Stimulated activated CD8-positive, alpha-beta memory T cell treated with anti-CD3 and anti-CD28 coated beads, Interleukin-7, amount 100 ng/mL, for 48 hours (primary cell): ENCODE measurements at places on chromosomes 6 and 20.

DNA sequence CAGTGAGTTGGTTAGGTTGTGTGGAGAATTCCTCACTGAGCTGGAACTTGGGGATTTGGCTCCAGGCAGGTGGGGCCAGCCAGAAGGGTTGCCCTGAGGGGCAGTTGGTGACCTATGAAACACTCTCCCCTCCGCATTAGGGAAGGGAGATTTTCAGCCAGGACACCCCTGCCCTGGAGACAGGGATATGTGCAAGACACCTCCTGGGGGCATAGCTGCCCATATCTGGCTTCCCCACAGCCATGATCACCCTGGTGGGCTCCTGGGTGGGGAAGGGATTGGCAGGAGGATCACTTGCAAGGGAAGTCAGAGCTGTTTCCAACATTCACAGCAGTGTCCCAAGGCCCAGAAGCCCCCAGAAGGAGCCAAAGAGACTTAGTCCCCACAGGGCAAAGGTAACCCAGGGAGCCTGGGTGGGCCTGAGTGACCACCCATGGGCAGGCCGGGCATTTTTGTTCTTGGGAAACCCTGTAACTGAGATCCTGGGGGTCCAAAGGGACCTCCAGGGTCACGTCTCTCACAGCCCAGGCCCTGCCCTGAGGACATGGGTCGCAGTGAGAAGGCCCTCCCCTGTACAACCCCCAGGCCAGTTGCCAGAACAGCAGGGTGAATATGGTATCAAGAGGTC, 145.8 kb downstream of the MRPL14 start:
- DNase-seq = no peak

DNA sequence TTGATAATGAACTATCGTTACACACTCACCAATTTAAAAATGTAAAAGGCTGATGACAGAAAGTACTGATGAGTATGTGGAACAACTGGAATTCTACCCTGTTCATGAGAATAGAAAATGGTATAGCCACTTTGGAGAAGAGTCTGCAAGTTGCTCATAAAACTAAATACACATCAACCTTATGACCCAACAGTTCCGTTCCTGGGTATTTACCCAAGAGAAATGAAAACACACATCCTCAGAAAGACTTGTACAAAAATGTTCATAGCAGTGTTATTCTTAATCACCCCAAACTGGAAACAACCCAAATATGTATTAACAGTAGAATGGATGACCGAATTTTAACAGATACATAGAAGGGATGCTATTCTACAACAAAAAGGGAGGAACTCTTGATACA, 145.7 kb upstream of the LRFN2 start:
- no peak for DNase-seq

DNA sequence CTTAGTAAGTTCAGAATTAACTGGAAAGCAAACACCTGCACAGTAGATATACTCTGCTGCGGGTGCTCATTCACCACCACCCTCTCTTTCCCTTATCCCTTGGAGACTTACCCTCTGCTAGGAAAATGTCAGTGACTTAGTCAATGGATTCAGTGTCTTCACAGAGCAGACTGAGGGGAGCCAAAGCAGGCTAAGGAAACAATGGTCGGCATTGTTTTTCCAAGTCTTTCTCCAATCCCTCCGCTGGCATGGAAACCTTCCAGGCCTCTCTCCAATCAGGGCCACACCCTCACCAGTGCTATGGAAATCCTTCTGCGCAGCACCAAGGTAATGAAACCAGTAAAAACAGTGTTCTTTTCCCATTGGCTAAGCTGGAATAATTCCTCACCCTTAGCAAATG, 531.2 kb downstream of the TFAP2B start:
- DNase-seq = no peak

GRCh38 chr6:45421709-45422502, 44.2 kb upstream of the SUPT3H start:
- DNase-seq = peak; percentile 40

GRCh38 chr20:63082939-63083735, 76.4 kb upstream of the BHLHE23 start:
- no peak for DNase-seq

DNA sequence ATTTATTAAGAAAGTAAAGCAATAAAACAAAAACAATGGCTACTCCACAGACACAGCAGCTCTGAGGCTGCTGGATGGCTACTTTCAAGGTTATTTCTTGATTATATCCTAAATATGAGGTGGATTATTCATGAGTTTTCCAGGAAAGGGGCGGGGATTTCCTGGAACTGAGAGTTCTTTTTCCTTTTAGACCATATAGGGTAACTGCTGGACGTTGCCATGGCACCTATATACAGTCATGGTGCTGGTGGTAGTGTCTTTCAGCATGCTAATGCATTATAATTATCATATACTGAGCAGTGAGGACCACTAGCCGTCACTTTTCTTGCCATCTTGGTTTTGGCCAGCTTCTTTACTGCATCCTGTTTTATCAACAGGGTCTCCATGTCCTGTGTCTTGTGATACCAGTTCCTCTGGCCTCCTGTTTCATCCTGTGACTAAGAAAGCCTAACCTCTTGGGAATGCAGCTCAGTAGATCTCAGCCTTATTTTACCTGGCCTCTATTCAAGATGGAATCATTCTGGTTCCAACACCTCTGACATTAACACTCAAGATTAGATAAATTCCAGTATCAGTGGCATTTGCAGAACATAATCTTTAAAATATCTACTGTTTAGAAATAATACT, 32.3 kb upstream of the TRDN start:
- no peak for DNase-seq

DNA sequence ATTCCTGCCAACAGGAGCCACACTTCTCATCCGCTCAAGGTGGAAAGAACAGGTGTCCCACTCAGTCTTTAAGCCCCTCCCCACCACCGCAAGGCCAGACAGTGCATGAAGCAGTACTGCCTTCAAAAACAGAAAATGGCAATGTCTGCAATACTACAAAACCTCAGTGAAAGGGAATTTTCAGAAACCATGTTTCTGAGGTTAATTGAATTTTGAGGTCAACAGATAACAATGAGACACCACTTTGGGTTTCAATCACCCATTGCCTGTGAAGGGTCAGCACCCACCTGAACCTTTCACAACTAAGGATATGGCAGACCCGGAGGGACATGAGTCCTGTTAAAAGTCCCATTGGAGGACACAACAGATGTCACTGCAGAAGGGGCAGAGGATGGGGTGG, 13.0 kb downstream of the ZC3H12D start:
- no peak for DNase-seq

- peak; percentile 87 for DNase-seq
These were observed 108.4 kb downstream of the RTN4IP1 start for GRCh38 chr6:106520711-106521401.

DNA sequence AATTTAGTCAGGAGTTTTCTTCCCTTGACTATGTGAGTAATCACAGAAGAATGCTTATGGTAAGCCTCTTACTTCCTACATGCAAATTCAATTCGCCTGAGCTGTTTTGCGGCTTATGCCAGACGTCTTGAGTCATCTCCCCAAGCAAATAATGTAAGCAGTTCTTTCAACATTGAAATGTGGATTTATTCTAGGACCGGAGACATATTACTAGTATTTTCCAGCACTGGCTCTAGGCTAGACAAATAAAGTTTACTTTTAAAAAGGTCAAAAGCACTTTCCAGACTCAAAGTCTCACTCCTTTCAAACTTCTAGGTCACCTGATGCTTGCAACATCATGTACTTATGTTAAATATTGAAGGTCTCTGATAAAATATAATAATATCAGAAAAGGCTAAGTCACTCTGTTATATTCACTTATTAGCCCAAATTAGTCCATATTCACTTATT, 38.1 kb upstream of the NOX3 start:
- no peak for DNase-seq

DNA sequence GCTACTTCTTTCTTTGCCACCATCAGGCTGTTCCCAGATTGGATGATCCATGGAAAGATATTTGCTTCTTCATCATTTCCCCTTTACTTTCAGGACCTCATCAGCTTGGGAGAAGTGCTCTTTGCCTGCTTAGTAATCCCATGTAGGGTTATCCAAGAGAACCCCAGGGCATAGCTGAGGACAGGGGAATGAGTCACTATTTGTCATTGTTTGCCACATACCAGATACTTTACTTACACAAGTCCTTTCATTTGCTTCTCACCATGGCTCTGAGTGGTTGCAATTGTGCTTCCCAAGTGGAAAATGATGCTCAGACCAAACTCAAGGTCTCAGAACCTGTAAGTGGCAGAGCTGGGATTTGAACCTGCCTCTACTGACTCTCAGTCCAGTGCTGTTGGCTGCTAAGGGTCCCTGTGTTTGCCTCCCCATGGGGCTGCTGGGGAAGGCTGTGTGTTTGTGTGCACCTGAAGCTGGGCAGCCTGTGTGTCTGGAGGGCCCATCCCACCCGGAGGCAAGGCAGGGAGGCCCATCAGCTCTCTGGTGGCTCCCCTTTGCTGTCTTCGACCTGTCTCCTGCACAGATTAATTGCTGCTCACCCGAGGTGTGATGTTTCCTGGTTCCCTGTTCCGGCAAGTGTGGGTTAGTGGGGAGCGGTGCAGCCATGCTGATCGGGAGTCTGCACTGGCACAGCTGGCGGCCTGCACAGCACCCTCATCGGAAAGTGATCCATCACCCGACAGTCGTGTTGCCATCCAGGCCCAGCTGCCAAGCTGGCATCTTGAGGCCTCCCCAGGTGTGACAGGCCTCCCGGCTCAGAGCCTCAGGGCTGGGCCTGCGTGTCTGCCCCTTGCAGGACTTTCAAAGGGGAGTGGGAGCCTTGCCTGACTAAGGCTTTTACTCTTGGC, 228.8 kb downstream of the DHX35 start:
- DNase-seq = no peak

DNA sequence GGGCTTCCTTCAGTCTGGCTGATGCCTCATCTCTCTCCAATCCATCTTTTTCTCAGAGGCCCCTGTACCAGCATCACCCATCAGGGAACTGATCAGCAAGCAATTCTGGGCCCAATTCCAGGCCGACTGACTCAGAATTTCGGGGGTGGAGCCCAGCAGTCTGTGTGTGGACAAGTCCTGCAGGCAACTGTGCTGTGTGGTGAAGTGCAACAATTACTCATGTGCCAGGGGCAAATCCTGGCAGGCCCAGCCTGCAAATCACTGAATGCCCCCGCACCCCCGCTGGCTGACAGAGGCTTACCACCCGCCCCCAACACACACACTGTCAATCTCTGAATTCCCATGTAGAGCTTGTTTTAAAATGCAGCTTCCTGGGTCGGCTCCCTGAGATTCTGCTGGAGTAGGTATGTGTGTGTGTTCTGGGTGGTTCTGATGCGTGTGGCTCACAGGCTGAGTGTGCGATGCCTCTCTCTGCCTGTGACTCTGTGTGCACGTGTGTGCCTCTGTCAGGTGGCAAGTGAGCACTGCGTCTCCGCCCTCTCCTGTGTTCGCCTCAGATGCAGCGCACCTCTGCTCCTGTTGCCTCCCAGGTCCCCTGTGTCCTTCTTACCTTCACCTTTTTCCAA, 45.4 kb downstream of the SSR1 start:
- DNase-seq = no peak
